GM13977 (cell line): ENCODE measurements at places on chromosomes 11 and 22.

GRCh38 chr11:131759140-131759539 lies 388.7 kb downstream of the NTM start:
- DNase-seq: no peak

- DNase-seq: no peak
These were observed 733.0 kb upstream of the KIRREL3 start for GRCh38 chr11:127733552-127733951.

DNA sequence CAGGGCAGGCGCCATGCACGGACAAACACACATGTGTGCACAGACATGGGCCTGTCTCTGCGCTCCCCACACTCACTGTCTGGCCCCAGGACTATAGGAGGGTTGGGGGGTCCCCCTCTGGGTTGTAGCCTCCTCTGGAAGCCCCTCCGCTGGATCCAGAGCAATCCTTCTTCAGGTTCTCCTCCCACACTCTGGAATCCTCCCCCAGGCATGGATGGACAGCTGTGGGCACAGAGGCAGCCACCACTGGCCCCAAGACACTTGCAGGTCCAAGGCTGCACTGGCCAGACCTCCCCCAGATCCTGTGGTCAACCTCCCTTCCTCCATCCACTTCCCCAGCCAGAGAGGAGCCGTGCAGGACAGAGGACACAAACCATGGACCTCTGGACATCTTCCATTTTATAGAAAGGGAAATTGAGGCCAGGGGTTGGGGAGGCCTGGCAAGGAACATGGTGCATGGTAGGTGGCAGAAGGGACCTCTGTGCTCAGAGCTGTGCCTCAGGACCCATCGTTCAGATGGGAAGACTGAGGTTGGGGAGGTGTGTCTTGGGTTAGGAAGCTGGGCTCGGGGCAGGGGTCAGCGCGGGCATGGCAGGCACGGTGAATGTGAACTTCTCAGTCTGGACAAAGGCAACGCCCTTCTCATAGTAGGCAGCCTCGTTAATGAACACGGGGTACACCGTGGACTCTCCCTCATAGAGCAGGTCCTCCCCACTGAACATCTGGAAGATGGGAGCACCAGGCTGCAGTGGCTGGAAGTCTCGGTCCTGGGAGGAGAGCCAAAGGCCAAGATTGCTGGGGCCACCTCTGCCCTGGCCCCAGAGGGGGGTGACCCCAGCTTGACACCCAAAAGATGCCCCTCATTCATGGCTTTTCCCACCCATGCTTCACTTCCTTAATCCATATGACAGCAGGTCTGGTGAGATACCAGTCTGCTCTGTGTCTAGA lies 2.9 kb upstream of the TBX10 start:
- DNase-seq: no peak

- no peak for DNase-seq
These were observed 6.5 kb downstream of the KBTBD3 start for GRCh38 chr11:106070606-106071005.

DNA sequence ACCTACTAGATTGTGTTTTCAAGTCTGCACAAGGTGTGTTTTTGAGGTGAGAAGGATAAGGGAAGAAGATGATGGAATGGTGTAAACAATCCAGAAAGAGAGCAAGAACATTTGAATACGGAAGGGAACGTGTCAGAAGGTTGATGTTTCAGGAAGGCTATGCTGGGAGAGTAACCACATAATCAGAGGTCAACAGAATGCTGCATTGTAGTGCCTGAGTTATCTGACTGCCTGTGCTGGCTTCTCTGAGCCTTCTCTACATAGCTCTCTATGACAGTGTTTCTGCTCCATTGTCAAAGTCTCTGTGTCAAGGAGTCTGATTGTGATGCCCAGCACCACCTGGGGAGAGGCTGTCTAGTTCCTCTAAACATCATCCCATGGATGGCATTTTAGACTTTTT lies 74.1 kb downstream of the CYB5R2 start:
- no peak for DNase-seq

- no peak for DNase-seq
These were observed 52.2 kb downstream of the JAM3 start for GRCh38 chr11:134120921-134121526.

- no peak for DNase-seq
These were observed 373.7 kb upstream of the B3GAT1 start for GRCh38 chr11:134785660-134786284.

DNA sequence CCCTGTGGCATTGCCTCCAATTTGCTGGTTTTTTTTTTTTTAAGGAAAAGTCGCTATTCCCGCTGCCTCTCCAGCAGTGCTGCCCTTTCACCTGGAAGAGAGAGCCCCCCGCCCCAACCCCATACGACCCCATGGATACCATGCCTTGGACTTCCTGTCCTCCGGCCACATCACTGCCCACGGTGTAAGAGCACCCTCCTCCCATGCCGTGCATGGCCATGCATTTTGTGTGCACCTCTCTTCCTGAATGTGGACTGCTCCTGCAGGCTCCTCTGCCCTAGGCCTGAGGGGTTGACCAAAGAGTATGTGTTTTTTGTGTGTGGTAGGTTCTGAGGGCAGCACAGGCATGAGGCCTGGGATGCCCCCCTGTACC lies 65.6 kb upstream of the SPON1 start:
- no peak for DNase-seq
